ENCODE measurements at places on chromosomes 6 and 20.

- DNase-seq, result no peak
These were observed 479.4 kb upstream of the MAN1A1 start for GRCh38 chr6:119829006-119829405.

DNA sequence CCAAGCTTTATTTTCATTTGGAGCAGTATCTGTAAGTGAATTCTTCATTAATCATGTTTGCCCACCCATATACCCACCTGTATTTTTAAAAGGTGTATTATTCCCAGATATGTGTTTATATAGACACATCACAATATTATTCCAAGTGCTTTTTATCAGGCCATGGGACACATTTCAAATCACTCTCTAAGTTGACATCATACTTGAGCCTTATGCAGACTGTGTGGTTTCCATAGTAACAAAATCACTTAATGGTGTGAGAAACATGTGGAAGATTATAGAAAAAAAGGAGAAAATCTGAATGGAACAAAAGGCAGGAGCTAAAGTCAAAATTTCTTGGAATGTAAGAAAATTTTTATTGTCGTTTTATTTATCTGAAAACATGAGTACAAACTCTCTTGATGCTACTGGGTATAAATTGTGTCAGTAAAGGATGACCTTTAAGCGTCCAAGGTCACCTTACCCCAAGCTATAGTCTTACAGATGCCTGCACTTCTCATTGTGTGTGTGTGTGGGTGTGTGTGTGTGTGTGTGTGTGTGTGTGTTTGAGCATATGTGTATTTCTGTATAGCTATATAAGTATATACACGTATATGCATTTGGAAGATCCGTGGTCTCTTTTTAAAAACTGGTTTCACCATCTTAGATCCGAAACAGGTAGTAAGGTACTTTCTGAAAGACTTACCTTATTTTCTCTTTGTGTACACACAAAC, 79.8 kb upstream of the CCN6 start:
- DNase-seq, result no peak

DNA sequence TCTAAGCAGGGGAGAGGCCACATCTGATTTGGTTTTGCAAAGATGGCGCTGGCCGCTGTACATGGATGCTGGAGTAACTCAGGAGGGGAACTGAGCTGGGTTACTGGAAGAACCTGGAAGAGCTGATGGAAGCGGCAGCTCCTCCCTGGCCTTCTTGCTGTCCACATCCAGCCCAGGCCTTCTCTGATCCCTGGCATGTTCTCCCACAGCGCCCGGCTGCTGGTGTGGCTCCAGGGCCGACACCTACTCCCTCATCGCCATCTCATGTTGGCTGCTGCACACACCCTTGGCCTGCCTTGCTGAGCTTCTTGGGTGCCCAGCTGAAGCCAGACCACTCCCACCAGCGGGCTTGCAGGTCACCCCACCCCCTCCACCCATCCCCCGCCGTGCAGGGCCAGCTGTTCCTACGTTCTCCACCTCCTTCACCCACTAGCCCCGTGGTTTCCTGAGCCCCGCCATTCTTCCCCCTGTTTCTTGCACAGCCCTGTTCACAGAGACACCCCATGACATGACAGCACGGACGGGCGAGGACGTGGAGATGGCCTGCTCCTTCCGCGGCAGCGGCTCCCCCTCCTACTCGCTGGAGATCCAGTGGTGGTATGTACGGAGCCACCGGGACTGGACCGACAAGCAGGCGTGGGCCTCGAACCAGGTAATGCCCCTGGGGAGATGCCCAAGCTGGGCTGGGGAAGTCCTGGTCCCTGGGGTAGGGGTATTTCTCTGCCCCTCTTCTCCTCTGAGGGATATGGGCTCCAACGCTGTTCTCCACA, 28.4 kb downstream of the VSTM2L start:
- DNase-seq, result no peak

DNA sequence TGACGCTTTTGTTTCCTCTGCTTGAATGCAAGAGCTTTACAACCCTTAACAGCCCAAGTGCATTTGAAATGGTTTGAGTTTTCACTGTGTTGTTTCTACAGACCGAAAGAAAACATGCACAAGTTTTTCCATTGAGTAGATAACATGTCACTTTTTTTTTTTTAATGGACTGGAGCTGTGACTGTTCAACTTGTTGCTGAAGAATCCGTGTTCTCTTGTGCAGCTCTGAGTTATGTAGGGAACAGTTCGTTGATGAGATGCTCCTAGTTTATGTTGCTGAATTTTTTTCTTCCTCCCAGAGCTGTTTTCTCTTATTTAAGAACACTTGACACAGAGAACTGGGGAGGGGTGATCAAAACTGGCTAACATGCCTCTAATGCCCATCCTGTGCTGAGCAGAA, 89.3 kb downstream of the DTD1 start:
- no peak for DNase-seq

GRCh38 chr6:41741625-41742490, 5.3 kb downstream of the PGC start:
- DNase-seq, result no peak

DNA sequence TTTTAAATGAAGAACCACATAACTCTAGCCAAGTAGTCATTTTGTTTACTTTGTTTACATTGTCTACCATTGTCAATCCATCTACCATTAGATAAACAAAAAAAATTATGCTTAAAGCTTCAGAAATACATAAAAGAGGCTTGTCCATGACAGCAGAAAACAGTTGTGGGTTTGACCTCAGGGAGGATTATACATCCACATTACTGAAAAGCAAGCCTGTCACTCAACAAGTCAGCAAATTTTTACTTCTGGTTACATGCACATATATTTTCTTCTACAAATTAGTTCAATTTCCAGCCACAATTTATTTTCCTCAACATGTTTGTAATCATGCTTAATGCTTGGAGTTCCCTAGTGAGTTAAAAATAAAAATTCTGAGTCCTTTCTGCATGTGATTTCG, 713.3 kb downstream of the COL12A1 start:
- no peak for DNase-seq

DNA sequence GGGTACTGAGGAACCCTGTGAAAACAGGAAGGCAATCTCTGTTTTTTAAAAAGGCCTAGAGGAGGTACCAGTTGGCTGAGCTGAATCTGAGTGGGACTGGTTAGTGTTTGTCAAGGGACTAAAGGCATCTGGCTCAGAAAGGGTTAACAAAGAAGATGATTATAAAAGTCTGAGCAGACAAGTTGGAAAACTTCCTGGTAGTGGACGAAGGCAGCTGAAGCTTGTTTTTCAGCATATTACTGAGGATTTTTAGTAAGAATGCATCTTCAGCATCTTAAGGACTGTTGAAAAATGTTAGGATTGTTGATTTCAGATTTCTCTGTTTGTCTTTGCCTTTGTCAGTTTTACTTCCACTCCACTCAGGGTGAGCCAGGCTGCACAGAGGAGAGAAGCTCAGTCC, 5.1 kb downstream of the GPX5 start:
- no peak for DNase-seq

DNA sequence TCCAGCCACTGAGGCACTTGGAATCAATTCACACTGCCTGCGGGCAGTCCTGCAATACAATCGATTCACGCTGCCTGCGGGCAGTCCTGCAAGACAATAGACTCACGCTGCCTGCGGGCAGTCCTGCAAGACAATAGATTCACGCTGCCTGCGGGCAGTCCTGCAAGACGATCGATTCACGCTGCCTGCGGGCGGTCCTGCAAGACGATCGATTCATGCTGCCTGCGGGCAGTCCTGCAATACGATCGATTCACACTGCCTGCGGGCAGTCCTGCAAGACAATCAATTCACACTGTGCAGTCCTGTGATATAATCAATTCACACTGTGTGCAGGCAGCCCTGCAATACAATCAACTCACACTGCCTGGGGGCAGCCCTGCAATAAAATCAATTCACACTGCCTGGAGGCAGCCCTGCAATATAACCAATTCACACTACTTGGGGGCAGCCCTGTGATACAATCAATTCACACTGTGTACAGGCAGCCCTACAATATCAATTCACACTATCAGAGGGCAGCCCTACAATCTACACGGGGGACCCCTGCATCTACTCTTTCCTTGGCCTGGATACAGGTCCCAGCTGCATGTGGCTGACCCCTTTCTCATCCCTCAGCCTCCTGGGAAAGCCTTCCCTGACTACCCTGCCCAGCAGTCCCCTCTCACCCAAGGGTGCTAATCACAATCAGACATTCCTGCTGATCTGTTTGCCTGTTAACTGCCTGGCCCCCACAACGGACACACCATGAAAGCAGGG, 10.4 kb downstream of the TAF4 start:
- DNase-seq, result no peak

- no peak for DNase-seq
These were observed 432.7 kb upstream of the ARID1B start for GRCh38 chr6:156344491-156344890.

- DNase-seq, result no peak
These were observed 46.3 kb downstream of the MCM8 start for GRCh38 chr20:5996765-5997164.

DNA sequence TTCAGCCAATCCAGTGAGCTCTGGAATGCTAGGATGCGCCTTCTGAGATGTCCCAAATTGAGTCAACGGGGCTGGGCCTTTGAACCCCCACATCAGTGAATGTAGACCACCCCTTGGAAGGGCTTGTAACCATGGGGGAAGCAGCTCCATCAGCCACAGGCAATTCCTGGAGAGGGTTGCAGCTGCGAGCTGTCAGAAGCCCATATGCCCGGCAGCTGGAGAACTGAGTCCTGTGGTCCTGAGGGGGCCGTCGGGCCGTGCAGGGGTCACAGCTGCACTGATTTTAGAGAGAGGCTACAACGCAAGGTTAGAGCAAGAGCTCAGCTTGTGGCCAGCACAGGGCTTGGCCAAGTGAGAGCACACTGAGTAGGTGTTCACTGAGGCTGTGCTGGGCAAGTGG, 121.3 kb downstream of the TOX2 start:
- no peak for DNase-seq

DNA sequence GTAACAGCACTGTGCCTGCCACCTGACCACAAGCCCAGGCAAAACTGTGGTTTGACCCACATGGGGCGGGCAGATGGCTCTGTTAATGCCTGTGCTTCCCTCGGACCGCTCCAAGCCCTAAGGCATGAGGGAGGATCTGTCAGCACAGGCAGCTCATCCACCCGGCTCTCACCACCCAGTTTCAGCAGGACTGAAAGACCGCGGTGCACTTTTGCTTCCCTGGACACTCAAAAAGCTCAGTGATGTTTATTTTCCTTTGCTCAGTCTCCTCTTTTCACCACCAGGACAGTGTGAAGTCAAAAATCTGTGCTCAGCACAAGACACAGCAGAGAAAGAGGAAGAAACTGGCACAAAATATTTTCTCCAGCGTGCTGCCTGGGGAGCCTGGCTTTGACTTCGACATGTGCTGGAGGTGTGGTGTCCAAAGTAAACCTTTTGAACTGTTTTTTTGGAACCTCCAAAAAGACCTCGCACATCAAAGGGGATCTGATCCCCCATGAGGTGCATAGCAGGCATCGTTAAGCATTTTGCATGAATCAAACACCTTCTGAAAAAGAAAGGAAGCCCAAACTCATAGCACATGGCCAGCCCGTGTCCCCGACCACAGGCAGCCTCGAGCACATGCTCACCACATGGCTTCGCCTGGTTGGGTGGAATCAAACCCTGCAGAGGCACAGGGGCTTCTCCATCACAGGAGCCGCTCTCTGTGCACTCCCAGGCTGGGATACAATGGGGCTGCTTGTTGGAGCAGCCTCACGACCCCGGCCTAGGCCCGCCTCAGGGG, 441.7 kb upstream of the JARID2 start:
- DNase-seq, result no peak

GRCh38 chr6:19873031-19873430, 35.9 kb downstream of the ID4 start:
- no peak for DNase-seq

- DNase-seq, result no peak
These were observed 61.4 kb downstream of the SYTL3 start for GRCh38 chr6:158711264-158711663.

GRCh38 chr6:12136905-12137304, 124.8 kb downstream of the HIVEP1 start:
- DNase-seq, result no peak

DNA sequence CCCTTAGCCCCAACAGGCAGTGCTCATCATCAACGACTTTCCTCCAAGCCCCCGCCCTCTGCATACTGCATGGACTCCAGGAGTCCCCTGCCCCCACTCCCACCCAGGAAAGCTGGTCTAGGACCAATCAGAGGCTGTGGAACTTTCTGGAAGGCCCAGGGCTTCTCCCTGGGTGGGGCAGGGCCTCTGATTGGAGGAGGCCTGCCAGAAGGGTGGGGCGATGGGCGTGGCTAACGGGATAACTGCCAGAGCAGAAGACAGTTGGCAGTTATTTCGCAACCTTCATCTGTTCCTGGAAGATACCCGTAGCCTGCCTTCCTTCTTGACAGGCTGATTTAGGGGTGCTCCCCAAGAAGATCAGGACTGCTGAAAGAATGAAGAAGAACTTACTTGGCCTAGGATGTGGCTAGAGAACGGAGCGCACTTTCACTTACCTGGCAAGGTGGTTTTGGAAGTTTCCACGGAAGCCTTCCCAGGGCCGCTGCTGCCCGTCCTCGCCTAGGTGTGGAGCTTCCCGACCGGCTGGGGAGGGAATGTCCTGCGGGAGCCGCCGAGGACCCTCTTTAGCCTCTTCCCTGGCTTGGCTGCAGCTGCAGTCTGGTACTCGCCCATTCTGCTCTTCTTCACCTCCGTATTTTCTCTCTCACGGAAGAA, 209.0 kb downstream of the LRFN2 start:
- DNase-seq, result no peak

- DNase-seq, result no peak
These were observed 192.2 kb downstream of the GMPR start for GRCh38 chr6:16430391-16431089.

DNA sequence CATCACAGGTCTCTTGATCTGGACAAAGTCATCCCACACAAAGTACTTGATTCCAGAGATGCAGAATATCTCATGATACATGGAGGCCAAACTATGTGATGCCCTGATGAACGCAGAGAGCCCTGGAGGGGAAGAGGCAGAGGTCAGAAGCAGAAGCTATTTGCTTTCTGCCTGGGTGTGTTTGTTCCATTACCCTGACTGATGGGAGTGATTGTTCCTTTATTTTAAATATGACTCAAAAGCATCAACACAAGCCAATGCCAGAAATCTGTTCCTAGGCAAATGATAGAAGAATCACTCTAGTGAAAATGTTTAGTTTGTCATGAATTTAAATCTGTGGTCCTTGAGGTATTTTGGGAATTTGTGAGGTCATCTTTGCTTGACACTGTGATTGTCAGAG, 54.7 kb upstream of the GGTLC1 start:
- no peak for DNase-seq

DNA sequence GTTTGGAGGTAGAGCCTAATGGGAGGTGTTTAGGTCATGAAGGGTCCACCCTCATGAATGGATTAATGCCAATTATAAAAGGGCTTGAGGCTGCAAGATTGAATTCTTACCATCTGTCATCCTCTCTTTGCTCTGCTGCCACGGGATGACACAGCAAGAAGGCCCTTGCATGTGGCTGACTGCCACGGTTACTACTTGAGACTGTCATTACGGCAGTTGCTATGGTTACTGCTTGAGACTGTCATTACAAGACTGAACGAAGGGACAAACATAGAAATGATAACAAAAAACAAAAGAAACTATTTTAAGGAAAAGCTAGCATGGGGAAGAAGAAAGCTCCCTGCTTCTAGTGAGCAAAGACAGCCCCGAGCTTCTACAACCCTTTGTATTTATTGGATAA, 715.0 kb downstream of the TFAP2A start:
- DNase-seq, result no peak

GRCh38 chr6:87803791-87804190, 101.8 kb upstream of the AKIRIN2 start:
- no peak for DNase-seq

Measured in stimulated activated CD4-positive, alpha-beta T cell treated with anti-CD3 and anti-CD28 coated beads, Interleukin-1b, Interleukin-23, amount 100 ng/mL, for 1 hour (primary cell).